ENCODE measurements at places on chromosomes 2 and 18. TPM values are rescaled to one million over a fixed set of nuclear protein-coding genes. Genes with fewer than 3 reads are reported as not detected.

GRCh38 chr18:36284671-36285295 lies 12.7 kb upstream of the FHOD3 start:
- H3K27me3 ChIP-seq, result peaks cover 7% of the 10 kb centered on the region
- DNase-seq, result peak; percentile 79
- H3K4me1 ChIP-seq, result no peaks in the 10 kb centered on the region
- H3K4me3 ChIP-seq, result no peak overlapping the region
- no peaks in the 10 kb centered on the region for H3K36me3 ChIP-seq

DNA sequence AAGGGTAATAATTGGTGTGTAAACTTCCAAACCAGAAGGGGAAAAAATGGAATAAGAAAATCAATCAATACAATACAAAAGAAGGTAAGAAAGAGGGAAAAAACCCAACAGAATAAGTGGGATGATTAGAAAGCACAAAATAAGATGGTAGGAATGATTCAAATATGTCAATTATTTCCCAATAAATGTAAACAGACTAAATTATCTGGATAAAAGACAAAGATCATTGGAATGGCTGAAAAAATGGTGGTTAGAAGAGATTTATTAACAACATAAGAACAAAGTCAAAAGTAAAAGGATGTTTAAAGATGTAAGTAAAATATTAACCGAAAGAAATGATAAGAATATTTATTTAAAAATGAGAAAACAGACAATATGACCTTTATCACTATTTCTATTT lies 103.5 kb upstream of the YWHAQ start:
- peaks cover 19% of the 10 kb centered on the region for H3K4me1 ChIP-seq
- H3K36me3 ChIP-seq, result no peaks in the 10 kb centered on the region
- H3K4me3 ChIP-seq, result no peak overlapping the region
- H3K27me3 ChIP-seq, result no peaks in the 10 kb centered on the region
- no peak for DNase-seq

GRCh38 chr2:237618449-237618848 lies 8.9 kb upstream of the LRRFIP1 start:
- no peaks in the 10 kb centered on the region for H3K27me3 ChIP-seq
- H3K4me3 ChIP-seq, result no peak overlapping the region

The CCNYL1 gene
- 5.6 TPM for total RNA-seq

- no peak for DNase-seq
- H3K27ac ChIP-seq, result no peak overlapping the region
- H3K4me3 ChIP-seq, result no peak overlapping the region
- H3K27me3 ChIP-seq, result no peaks in the 10 kb centered on the region
- peaks cover 32% of the 10 kb centered on the region for H3K4me1 ChIP-seq
Measured at GRCh38 chr2:43212216-43212835, 14.1 kb downstream of the ZFP36L2 start.

DNA sequence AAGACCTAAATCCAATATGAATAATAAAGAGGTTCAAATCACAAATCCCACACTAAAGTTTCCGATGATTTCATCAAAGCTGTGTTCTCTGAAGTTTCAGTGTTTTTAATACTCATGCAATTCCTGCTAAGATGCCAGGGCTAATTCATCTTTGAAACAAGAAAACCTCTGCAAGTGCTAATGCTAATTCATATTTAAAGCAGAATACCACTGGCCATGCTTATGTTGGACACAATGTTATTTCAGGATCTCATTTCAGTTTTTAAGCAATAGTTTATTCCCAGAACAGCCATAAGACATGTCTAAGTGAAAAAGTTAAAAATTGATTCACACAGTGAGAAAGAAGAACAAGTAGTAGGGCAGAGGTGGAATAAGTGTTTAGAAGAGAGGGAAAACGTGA lies 62.8 kb downstream of the GRB14 start:
- H3K4me3 ChIP-seq, result no peak overlapping the region
- no peaks in the 10 kb centered on the region for H3K36me3 ChIP-seq
- peaks cover 3% of the 10 kb centered on the region for H3K4me1 ChIP-seq

DNA sequence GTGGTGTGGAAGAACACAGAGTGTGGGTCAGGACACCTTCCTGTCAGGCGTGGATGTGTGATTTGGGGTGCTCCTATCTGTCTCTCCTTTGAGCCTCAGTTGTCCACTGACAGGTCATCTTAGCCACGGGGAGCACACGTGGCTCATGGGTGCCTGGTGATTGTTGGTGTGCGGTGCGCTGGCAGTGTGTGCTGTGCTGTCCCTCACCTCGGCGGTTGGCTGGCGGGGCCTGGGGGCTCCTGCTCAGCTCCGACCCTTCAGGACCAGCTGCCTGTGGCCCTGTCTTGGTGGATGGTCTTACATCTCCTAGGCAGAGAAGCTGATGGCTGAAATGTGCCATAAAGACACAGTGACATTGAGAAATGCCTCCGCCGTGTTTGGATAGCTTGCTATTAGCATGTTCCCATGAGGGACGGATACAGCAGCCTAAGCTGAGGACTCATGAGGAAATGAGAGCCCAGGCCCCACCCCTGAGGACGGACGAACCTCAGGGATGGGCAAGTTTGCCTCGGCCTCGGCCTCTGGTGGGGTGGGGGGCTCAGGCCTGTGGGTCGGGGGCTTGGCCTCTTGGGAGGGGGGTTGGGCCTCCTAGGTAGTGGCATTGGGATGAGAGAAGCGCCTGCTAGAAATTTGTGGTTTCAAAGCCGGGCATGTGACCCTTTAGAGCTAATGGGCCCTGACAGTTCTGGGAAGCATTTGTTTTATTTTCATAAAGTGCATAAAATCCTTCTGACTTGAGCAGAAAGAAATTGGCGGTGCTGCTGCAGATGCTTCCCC lies 20.3 kb upstream of the ASB1 start:
- no peak overlapping the region for H3K27ac ChIP-seq
- H3K27me3 ChIP-seq, result no peaks in the 10 kb centered on the region
- peaks cover 3% of the 10 kb centered on the region for H3K4me1 ChIP-seq

- H3K4me3 ChIP-seq, result no peak overlapping the region
- H3K36me3 ChIP-seq, result no peaks in the 10 kb centered on the region
- H3K27ac ChIP-seq, result no peak overlapping the region
- no peak for DNase-seq
Measured at GRCh38 chr18:46325895-46326294, 221.7 kb downstream of the HAUS1 start.

DNA sequence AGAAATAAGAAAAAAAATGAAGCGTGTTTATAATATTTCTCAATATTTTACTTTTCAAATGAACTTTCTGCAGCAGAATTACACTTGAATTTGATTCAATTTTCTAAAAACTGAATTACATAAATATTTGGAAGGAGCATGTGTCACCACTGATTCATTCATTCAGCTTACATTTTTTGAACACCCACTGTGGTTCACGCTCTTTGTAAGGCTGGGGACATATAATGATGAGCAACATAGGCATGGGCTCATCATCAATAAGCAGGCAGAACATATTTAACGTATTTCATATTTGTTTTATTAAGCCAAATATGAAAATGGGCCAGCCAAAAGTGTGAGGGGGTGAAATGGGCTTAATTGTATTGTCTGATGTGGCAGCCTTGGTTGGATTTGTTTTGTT lies 209.1 kb downstream of the CTNNA2 start:
- no peak overlapping the region for H3K4me3 ChIP-seq
- H3K27me3 ChIP-seq, result no peaks in the 10 kb centered on the region
- H3K36me3 ChIP-seq, result no peaks in the 10 kb centered on the region
- no peaks in the 10 kb centered on the region for H3K4me1 ChIP-seq

The FAM237A gene
- total RNA-seq, result not detected

The CRYGD gene
- not detected for total RNA-seq
